Fibroblast of the conjunctiva (primary cell): ENCODE measurements at places on chromosomes 4 and X.

- no peak for DNase-seq
These were observed 46.1 kb upstream of the CENPE start for GRCh38 chr4:103244251-103244650.

- DNase-seq: peak; percentile 13
These were observed 66.5 kb upstream of the TMEM184C start for GRCh38 chr4:147550626-147551246.

DNA sequence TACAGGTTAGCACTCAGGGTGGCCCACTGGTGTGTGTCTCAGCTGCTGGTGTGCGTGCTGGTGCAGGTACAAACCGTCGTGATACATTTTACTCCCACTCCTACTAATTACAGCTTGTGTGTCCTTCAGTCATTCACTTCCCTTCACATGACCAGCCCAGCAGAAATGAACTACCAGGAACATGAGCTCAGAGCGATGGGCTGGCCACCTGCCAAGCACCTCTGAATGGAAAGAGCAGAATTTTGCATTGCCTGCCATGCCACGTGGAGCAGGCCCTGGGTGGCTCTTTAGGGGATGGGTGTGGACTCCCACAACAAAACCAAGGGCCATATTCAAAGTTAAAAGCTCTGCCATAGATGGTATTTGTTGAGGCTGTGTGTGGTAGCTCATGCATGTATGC is 58.9 kb upstream of the PGM2 start:
- peak; percentile 6 for DNase-seq

DNA sequence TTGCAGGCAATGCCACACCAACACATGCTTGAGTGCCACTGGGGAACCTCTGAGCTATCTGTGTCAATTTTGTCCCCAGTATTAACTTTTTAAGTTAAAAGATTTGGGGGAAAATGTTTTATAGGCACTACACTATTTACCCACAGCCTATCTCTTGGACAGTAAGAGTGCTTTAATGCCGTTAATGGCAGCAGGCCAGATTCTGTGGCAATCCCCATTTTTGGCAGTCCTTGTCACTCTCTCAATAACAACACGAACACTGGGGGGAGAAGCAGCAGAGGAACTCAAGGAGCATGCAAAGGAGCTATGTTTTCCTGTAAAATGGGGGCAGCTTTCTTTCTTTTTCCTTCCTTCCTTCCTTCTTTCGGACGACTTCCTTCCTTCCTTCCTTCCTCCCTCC is 168.6 kb downstream of the NSUN7 start:
- DNase-seq: peak; percentile 78

DNA sequence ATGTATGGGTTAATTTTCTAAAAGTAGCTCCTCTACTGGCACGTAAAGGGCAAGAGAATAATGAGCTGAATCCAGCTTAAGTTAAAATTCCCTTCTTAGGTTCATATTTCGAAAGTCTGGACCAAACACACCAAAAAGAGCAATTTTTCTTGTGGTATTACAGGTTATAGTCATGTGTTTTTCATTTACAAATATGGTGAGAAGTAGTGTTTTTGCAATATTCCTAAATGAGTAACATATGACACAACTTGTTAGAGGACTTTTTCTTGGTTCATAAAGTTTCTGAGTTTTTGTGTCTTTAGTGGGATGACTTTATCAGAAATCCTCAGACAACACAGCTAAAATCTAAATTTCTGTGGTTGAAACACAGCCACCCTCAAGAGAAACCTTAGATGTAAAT is 172.1 kb downstream of the AFF2 start:
- no peak for DNase-seq

DNA sequence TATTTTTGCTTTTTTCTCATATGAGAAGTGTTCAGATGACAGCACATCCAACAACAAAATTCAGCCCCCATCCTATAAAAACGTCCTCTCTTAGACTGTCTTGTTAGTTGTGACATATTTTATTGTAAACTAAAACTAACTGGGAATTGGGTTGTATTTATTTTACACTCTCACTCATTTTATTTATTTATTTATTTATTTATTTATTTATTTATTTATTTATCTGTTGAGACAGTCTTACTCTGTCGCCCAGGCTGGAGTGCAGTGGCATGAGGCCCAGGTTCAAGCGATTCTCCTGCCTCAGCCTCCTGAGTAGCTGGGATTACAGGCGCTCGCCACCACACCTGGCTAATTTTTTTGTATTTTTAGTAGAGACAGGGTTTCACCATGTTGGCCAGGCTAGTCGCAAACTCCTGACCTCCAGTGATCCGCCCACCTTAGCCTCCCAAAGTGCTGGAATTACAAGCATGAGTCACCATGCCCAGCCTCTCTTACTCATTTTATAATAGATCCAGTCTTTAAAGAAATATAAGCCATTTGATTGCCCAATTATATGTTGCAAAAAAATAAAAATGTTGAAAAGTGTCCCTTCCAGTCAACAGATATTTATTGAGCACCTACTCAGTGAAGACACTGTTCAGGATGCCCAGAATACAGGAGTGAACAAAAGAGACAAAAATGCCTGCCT is 44.6 kb downstream of the PALLD start:
- DNase-seq: no peak

DNA sequence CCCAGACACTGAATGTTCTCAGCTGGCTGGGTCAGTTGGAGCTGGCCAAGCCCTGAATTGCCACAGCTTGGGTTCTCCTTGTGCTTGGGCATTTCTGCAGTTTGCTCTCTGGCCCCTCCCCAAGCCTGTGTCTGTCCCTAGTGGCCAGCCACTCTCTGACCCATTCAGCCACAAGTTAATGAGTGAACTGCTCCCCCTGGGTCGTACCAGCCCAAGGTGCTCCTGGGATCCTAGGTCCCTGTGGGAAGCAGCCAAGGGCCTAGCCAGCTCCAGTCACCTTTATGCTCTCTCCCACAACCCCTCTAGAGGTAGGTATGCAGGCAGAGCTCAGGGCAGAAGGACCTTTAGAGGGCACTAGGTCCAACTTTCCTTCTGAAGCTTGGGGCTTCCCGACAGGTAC is 51.5 kb downstream of the STARD8 start:
- no peak for DNase-seq

- no peak for DNase-seq
These were observed 378.9 kb downstream of the PPP1R2C start for GRCh38 chrX:42398967-42399631.

DNA sequence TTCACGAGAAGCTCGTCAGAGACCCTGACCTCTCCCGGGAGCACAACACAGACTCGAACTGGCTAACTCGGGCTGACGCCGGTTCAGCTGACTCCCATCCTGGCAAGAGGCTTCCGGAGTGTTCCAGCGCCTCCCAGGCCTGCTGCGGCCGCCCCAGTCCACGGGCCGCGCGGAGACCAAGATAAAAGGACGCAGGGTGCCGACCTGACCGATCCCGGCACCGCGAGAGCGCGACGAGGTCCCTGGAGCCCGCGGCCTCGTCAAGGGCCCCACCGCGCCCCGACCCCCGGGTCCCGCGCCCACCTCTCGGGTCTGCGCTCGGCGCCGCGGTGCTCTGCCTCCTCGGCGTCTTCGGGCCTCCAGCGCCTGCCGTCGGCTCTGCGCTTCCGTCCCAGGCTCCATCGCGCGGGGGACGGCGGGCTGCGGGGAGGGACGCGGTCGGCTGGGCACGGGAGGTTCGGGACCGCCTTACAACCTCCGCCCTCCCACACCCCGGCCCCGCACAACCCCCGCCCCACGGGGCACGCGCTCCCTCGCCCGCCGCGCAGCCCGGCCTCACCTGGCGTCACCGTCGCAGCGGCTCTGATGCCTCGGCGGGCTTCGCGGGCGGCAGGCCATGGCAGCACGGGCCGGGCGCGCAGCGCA is 426 bp downstream of the SLBP start:
- no peak for DNase-seq

DNA sequence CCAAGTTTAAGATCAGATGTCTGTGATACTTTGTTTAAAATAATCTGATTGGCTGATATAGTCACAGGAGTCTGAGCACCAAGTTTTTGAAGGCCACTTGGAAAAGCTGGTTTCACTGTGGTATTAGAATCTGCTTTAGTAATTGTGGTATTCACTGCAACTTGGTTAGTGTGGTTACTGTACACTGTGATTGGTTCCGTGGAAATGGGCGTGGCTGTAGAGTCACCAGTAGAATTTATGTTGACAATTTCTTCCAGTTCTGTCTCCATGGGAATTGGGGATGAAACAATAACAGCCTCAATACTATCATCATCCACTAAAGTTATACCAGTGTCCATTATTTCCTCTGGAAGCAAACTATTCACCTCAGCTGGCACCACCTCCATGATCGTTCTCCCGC is 26.2 kb downstream of the LIN54 start:
- peak; percentile 26 for DNase-seq

- no peak for DNase-seq
These were observed 606.0 kb downstream of the KCTD8 start for GRCh38 chr4:43842594-43842993.
